Cerebellum (tissue), 4 donors: ENCODE measurements at places on chromosomes 7 and 10. TPM values are rescaled to one million over a fixed set of nuclear protein-coding genes. Genes with fewer than 3 reads are reported as not detected.

DNA sequence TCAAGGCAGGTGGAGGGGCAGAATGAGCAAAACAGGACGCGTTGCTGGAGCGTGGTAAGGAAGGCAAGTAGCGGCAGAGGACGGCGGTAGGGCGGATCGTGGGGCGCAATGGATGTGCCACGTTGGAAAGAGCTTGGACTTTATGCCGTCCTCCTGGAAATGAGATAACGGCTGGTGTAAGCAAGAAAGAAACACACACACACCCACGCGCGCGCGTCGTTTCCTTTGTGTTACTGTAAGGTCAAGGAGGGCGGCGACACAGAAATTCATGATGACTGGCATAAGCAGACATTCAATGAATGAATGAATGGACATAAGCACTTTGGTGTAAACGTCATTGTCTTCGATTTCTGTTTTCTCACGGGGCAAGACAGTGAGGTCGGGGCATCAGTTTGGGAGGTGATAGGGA lies 683 bp upstream of the ENTPD7 start:
- DNase-seq: peak; percentile 22

GRCh38 chr10:33478675-33479125 lies 144.2 kb upstream of the NRP1 start:
- no peak for DNase-seq

DNA sequence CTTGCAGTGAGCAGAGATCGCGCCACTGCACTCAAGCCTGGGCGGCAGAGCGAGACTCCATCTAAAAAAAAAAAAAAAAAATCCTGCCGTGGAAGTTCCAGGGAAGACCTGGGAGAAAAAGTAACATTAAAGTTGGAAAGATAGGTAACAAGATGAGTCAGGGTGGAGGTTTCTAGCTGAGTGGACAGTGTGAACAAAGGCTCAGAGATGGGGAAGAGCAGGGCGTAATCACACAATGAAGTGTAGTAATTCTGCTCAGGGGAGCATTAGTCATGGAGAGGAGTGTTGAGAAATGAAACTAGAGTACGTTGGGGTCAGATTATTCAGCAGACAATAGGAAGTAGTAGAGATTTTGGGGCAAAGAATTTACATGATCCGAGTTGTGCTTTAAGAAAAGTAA lies 21.6 kb upstream of the WASL start:
- DNase-seq: no peak

GRCh38 chr7:87380905-87381304 lies 35.4 kb downstream of the CROT start:
- no peak for DNase-seq

GRCh38 chr7:192701-193480 lies 520 bp downstream of the FAM20C start:
- DNase-seq: peak; percentile 36

EPO gene
- total RNA-seq: not detected

GPER1 gene
- 0.73 TPM for total RNA-seq

DNA sequence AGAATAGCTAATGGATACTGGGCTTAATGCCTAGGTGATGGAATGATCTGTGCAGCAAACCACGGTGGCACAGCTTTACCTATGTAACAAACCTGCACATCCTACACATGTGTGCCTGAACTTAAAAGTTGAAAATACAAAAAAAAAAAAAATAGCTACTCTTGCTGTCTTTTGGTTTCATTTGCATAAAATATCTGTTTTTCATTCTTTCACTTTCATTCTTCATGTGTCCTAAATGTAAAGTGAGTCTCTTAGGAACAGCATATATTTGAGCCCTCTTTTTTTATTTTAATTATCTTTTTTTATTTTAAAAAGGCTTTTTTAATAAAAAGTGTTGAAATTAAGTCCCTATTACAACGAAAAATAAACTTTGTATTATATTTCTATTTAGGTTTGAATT lies 836.1 kb upstream of the KCND2 start:
- no peak for DNase-seq

DNA sequence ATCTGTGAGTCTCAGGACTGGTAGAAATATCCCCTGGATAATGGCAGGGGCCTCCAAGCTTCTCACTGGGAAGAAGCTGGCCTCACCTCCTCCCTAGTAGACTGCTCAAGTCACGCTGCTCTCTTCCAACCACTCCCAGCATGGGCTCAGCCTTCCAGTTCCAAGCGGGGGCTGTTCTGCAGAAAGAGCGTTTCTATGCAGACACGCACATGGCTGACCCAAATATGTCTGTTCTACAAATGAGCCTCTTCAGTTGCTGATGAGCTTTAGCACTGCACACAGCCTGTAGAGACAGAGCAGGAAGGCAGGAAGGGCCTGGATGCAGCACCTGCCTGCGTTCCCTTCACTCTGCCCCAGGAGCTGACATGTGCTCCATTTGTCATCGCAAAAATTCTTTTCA lies 523.9 kb upstream of the MGMT start:
- peak; percentile 26 for DNase-seq

KLF14 gene
- total RNA-seq: not detected

PRSS37 gene
- total RNA-seq: not detected

GRCh38 chr10:123614888-123615287 lies 51.3 kb upstream of the GPR26 start:
- DNase-seq: no peak
